ENCODE measurements at places on chromosomes 4 and X.

DNA sequence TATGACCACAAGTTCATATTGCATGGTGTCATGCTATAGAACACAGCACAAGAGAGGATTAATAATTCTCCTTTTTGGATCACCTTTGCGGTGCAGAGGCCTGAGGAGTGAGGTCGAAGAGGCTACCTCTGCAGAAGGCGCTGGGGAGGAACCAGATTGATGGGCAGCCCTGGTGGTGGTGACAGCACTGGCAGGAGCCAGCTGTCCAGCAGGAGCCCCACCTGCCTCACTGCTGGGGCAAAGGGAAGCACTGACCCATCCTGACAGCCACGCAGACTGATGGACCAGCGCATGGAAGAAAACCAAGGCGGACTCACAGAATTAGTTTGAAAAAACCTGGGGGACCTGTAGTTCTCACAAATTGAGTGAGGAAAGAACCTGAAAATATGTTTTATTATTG lies 50.9 kb downstream of the COX18 start:
- no peak for DNase-seq

- DNase-seq = no peak
Observed at GRCh38 chr4:121510341-121510874, 129.6 kb upstream of the QRFPR start.

DNA sequence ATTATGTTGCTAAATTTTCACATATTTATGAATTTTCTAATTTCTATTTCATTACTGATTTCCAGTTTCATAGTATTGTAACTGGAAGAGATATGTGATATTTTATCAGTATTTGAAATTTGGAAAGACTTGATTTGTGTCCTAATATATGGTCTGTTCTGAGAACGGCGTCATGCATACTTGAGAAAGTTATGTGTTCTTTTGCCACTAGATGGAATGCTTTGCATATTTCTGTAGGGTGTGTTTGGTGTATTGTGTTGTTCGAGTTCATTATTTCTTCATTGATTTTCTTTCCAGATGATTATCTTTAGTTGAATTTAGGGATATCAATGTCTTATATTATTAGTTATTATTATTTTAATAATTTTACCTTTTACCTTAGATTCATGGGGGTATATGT lies 110.6 kb upstream of the ITM2A start:
- DNase-seq = no peak

DNA sequence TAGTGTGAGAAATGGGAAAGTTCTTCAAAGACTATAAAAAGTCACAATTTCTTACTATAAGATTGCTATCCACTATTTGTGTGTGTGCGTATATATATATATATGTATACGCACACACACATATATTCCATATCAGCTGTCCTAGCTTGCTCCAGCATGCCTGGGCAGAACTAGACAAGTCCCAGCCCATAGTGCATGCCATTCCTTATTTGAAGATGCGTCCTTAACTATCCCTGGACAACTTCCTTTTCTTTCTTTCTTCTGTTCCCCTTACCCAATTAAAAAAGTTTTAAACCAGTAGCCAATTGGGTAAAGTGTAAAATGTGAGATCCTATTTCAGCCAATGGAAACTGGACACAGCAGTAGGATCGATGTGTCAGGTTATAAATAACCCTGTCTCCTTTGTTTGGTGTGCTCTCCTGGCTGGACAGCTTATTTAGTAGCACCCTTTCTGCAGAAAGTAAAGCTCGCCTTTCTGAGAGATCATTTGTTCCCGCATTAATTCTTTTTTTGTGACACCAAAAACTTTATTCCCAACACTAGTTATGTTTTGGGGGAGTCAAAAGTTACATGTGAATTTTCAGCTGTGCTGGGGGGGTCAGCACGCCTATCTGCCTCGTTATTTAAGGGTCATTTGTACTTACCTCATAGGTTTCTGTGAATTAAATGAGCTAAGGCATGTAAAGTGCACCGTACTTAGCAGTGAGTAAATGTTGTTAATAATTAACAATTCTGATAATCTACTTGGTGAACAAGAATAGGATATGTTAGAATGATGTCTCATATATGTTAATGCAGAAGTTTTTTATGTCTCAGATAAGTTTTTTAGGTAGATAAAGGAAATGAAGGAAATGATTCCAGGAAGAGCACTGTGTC lies 40.9 kb downstream of the KDM6A start:
- no peak for DNase-seq

DNA sequence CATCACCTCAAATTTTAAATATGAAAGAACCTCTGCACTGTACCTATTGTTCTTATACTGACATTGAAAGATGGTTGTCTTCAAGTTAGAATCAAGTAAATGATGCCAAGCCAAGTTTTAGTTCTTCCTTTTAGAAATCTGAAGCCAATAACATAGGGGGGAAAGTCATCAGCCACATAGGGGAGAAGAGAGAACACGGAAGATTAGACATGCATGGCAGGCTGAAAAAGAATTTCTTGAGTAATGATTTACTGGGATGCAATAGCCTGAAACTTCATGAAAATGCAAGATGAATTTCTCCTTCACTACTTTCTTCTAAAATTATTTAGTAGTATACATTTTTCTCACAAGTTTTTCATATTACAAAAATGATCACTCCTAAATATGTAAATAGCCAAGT lies 13.6 kb upstream of the EPGN start:
- DNase-seq = no peak

- DNase-seq = no peak
Observed at GRCh38 chr4:39502019-39502663, 25.1 kb downstream of the UGDH start.
